ENCODE measurements at places on chromosomes 7 and 10.
A peak's percentile ranks its signal among the peaks of the same experiment; 100 is the strongest.

- DNase-seq, result no peak
Measured at GRCh38 chr7:2785071-2785500, 59.0 kb downstream of the GNA12 start.

DNA sequence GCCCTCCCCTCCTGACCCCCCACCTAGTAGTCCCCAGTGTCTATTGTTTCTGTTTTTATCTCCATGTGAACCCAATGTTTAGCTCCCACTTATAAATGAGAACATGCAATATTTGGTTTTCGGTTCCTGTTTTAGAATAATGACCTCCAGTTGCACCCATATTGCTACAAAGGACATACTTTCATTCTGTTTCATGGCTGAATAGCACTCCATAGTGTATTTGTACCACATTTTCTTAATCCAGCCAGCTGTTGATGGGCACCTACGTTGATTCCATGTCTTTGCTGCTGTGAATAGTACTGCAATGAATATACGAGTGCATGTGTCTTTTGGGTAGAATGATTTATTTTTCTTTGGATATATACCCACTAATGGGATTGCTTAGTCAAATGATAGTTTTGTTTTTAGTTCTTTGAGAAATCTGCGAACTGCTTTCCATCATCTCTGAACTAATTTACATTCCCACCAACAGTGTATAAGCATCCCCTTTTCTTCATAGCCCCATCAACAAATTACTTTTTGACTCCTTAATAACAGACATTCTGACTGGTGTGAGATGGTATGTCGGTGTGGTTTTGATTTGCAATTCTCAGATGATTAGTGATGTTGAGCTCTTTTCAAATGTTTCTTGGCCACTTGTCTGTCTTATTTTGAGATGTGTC, 128.4 kb upstream of the PHYHIPL start:
- no peak for DNase-seq

- no peak for DNase-seq
Measured at GRCh38 chr10:26556748-26557640, 118.9 kb downstream of the APBB1IP start.

GRCh38 chr7:142669074-142669654, 80.1 kb upstream of the PRSS1 start:
- DNase-seq, result no peak

DNA sequence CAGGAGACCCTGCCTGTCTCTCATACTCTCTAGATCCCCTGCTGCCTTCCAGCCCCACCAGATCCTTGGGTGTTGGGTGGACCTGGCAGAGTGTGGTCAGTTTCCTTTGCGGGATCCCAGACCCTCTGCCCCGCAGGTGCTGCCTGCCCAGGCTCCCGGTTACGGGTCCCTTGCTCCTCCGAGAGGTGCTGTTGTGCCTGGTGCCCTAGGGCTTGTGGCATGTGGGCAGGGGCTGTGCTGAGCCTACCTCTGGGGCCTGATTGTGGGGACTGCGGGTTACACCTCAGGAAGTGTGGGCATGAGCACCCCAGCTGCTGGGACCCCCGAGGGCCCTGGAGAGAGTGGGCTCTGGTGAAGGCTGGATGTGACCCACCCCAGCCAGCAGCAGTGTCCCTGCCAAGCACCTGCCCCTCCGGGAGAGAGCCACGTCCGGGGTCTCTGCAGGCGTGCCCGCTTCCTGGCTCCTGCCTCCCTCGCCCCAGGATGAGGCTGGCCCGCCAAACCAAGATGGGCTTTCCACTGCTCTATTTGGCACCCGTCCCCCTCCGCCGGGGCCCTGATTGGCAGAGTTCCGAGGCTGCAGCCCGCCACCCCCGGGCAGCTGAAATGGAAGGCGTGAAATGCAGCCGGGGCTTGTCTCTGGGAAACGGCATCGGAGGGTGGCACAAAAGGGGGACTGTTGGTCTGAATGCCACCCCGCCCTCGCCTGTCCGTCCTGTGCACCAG, 17.0 kb downstream of the CLIP2 start:
- peak; percentile 35 for DNase-seq

DNA sequence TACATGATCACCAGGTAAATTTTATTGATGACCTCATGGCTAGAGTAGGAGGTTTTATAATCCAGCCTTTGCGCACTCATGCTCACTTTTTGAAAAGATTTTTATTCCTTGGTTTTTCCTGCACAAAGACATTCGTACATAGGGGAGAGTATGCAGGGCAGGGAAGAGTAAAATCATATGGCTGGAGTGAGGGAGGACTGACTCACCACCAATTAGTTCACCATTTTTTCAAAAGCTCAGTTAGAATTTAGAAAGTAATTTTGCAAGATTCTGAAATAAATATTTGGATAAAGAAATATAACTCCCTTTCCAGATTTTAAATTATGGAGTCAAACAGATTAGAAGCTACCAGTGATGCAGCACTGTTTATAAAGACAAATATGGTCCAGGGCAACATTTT, 111.9 kb downstream of the SEMA3D start:
- no peak for DNase-seq
